Osteocyte (in vitro differentiated cells): ENCODE measurements at places on chromosomes 4 and X. TPM values are rescaled to one million over a fixed set of nuclear protein-coding genes. Genes with fewer than 3 reads are reported as not detected.

Gene NAP1L3
- total RNA-seq, result 14.3 and 15.0 TPM in 2 replicates

Gene SYNPO2
- total RNA-seq, result 3.2 and 4.1 TPM in 2 replicates

Gene PAGE5
- not detected in 2 replicates for total RNA-seq

Gene UGT8
- not detected in 2 replicates for total RNA-seq

Gene HDX
- 5.4 and 6.4 TPM in 2 replicates for total RNA-seq

Gene RBM46
- total RNA-seq, result not detected in 2 replicates

Gene FAM9C
- total RNA-seq, result not detected in 2 replicates

Gene POU3F4
- total RNA-seq, result not detected in 2 replicates

Gene ZNF630
- total RNA-seq, result 2.4 and 3.3 TPM in 2 replicates

Gene NXF2
- not detected in 2 replicates for total RNA-seq

Gene MTNR1A
- total RNA-seq, result not detected in 2 replicates

Gene SCML2
- total RNA-seq, result 2.8 and 3.4 TPM in 2 replicates

Gene AMBN
- total RNA-seq, result not detected in 2 replicates
